ENCODE measurements at places on chromosomes 6 and 20.

DNA sequence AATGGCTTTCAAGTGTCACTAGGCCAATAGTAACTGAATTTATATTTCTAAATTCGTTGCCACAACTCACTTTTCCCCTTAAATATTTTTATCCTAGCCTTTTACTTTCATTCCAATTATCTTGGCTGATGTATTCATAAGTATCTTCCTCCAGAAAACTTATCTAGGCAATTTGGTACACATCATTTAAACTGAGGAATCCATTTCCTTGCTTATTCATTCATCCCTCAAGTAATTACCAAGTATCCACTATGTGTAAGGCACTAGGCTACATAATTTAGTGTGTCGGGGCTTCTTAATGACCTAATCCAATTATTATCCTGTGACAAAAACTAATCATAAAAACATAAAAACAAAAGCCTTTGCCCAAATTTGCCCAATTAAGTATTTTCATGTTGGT, 258.3 kb upstream of the TCF21 start:
- DNase-seq, result no peak

DNA sequence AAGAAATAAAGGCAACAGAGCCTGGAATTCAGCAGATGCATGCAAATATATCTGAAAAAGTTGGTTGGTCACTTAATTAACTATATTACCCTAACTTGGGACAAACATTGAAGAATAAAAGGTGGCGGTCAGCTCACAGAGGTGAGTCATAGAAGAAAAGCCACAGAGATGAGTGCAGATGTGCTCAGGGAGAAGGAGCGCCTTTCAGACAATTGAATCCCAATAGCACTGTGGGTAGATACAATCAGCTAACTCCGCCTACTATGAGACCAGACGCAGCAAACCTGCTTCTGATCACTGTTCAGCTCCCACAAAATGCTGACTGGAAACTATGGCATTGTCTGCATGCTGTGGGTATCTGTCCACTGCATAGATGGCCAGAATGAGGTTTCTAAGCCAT, 447.8 kb downstream of the PTPRT start:
- DNase-seq, result no peak

DNA sequence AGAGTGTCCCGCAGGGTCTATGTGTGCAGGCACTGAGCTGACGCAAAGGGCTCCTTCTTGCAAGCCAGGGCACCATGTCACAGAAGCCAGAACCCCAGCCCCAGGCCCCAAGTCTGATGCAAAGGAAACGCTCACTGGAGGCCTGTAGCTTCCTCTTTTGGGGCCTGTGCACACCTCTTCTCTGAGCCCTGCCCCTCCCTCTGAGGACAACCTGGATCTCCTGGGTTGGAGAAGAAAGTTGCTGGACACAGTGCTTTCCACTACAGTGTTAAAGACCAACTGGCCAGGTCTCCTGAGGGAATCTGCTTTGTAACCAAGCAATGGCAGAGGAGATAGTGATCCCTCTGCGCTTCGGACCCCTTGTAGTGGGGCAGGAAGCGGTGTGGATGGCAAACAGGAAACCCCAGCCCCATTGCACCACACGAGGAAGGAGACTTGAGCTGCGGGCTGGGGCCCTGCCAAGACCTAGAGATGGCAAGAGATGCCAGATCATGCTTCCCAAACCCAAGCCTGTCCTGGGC, 90.0 kb downstream of the PRND start:
- no peak for DNase-seq

DNA sequence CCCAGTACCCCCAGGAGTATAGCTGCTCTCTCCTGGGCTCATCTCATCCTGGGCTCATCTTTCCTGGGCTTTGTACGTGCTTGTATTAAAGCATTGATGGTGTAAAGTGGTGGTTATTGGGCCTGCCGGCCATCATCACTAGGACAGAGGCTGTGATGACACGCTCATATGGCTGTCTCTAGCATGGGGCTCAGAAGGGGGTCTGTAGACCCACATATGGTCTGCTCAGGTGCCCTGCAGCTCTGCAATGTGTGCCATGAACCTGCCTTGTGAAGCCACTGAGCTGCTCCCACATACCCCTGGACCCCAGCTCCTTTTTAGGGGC, 143.4 kb downstream of the CDC5L start:
- DNase-seq, result no peak

DNA sequence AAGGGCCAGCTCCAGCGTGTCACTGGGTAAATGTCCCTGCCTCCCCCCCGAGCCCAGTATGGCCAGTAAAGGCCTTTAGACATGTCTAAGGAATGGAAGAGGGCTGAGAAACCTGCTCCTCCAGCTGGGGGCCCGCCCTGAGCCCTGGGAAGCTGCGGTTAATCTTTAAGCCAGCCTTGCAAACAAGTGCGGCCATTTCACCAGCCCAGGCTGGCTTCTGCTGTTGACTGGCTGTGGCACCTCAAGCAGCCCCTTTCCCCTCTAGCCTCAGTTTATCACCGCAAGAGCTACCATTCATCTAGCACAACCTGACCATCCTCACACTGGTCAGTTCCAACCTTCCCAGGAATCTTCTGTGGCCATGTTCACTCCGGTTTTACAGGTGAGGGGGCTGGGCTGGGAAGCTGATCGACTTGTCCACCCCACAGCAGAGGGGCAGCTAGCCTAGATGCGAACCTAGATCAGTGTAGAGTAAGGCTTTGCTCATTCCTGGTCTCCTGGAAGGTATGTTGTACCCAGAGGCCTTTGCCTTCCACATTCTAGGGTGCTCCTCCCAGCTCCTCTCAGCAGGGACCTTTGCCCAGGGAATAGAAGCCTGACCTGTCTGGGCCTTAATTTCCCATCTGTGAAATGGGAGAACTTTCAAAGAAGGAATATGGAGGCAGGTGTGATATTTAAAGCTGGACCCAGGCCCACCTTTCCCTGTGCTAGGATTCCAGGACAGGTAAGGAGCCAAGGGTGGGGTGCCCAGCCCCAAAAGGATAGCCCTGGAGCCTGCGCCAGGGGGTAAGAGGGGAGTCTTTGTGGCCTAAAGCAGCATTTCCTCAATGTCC, 1.2 kb upstream of the SRC start:
- DNase-seq, result no peak

DNA sequence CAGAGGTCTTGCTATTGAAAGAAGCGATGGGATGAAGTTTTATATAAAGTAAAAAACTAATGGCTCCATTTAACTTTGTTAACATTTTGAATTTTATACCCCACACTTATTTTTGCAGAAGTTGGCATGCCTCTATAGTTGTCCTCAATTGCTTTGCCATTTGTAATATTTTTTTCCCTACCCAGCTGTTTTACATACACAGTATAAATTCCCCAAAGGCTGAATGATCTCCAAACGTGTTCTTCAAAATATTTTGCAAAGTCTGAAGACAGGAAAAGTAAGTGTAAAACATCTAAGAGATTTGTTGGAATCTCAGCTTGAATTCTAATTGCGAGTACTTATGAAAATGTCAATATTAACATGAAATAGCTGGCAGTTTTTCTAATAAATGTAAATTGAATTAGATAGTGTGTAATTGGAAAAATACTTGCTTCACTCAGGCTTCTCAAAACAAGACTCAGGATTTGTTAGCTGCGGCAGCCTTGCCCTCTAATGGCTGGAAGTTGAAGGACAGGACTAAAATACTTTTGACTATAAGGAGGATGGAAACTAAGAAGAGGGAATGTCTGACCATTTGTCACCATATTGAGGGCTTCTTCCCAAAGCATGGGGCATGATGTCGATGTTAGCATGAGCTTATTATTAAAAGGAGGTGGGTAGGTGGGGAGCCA, 226.8 kb downstream of the UST start:
- DNase-seq, result no peak

- no peak for DNase-seq
These were observed 7.5 kb upstream of the SLA2 start for GRCh38 chr20:36653456-36653855.

- DNase-seq, result no peak
These were observed 463.8 kb downstream of the BMP2 start for GRCh38 chr20:7231303-7231702.

GRCh38 chr6:69881322-69882151, 15.2 kb downstream of the COL19A1 start:
- no peak for DNase-seq

DNA sequence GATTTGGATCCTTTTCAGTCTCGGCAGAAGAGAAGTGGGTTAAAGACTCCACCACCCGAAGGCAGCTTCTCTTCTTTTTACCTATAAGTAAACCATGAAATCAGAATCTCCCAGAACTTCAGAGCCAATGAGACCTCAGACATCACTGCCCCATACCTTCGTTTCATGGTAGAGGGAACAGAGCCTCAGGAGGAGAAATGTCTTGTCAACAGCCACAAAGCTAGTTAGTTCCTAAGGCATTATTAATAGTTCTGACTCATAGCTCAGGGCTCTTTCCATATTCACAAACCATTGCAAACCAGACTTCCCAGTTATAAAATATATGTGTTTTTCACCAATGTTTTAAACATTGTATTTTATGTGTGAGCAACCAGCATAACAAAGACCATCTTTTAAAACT, 118.7 kb upstream of the RIPOR2 start:
- DNase-seq, result no peak

- DNase-seq, result no peak
These were observed 21.7 kb downstream of the KCNK5 start for GRCh38 chr6:39207416-39208222.

- no peak for DNase-seq
These were observed 161.6 kb upstream of the MARCKS start for GRCh38 chr6:113695516-113695915.

DNA sequence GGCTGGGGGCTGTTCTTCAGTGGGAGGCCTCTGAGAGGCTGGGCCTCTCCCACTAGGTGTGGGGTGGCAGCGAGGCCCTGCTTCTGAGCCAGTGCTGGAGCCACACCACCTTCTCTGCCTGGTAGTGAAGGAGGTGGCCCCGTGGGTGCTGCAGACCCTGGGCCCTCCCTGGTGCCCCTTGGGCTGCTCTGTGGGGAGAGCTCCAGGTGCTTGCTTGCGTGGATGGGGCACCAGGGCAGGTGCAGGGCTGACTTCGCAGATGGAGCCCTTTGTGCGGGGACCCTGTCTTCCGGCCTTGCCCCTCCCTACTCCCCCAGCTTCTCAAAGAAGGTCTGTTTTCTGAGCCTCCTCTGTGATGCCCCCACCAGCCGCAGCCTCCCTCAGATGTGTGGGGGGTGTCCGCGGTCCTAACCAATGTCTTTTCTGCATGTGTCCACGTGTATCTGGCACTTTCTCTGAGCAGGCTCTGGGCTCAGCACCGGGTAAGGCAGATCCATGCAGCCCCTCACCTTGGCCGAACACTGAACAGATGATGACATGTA, 17.2 kb upstream of the MYT1 start:
- no peak for DNase-seq

GRCh38 chr6:42363926-42364849, 87.5 kb downstream of the TRERF1 start:
- DNase-seq, result no peak

- no peak for DNase-seq
These were observed 67.9 kb downstream of the ZHX3 start for GRCh38 chr20:41249411-41250281.

DNA sequence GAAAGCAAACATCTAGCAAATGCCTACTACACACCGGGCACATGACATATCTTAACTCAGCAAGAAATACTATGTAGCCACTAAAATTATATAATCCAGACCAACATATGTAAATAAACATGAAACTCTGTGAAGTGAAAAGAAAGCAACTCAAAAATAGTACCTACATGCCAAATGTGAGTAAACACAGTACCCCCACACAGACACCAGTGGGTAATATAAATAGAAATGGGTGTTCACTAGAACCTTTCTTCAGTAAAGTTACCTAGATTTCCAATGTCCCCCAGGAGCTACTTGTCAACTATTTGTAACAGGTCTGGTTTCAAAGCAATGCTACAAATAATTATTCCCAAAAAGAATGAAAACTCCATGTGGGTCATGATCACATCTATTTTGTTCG, 25.5 kb downstream of the TRERF1 start:
- DNase-seq, result no peak

GRCh38 chr6:106377061-106377540, 16.6 kb downstream of the CRYBG1 start:
- DNase-seq, result no peak

DNA sequence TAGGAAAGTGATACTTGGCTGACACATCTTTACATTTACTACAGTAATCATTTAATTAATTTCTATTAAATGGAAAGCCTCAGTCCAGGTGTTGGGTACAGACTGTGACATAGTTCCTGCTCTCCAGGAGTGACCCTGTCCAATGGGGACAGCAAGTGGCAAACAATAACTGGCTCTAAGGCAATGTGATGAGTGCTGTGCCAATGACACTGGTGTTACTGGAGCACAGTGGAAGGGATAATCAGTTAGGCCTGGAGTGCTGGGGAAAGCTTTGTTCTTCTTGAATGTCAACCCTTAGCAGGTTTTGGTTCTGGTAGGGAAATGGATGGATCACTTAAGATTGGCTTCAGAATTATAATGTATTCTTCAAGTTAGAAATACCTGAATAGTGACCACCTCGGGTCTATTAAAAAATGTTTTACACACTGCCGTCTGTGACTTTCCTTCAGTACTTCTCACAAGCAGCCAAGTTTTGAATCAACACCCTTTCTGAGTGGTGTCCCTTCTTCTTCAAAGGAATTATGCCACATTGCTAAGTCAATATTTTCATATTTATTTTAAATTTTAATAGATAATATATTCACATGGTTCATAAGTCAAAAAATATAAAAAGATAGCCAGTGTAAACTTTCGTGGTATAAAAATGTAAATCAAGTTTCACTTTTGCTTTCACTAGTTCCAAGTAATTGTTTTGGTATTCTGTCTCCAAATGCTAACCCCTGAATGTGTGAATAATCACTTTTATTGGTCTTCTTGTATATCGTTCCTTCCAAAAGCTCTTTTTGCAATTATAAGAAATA, 9.6 kb downstream of the CMTR1 start:
- DNase-seq, result no peak

DNA sequence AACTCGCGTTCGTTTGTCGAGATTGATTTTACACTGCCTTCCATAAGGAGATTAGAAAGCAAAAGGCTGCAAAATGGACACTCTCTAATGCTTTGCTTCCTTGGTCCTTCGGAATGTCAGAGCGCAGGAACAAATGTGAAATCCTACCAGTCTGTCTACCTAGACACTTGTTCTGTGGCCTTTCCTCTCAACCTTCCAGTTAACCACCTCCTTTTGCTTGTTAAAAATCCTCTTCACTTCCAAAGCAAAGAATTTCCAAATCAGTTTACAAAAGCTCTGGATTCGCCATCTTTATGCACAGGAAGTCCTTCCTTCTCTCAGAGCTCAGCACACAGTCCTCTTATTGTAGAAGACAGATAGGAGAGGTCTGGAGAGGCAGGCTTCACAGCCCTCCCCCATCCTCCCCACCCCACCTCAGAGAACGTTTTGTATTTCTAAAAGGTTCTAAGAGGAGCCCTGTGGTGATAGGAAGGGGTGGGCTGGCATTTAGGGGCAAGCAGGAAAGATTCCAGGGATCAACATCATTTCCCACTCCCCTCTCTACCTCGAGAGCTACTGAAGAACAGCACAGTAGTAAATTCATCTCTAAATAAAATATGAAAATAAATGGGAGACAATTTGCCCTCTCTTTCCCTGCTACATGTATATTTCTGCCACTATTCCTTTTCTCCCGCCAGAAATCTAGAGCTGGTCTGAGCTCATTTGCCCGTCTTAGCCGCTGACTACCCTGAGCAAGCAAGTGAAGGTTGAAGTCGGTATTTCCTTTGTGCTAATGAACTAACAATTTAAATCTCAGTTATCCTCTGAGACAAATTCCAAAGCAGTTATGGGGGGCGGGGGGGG, 18.9 kb downstream of the TFAP2A start:
- DNase-seq, result no peak

GRCh38 chr6:121856296-121856695, 420.9 kb downstream of the GJA1 start:
- no peak for DNase-seq
